Breast epithelium (tissue), 4 donors: ENCODE measurements at places on chromosomes 1 and 21.

DNA sequence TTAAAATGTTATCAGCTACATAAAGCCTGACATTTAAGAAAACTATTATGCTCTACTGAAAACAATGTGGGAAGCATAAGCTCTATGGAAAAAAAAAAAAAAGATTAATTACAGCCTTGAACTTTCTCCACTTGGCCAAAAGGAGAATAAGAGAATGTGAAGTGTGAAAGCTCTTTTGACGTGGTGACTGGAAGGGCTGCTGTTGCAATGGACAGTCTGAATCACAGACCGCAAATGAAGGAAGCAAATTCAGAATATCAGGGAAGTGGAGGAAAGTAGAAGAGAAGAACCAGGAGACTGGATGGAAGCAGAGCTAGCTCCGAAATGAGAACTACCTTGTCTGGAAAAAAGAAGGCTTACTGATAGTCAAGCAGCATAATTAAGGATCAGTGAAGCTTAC lies 106.8 kb downstream of the AK5 start:
- H3K27me3 ChIP-seq: no peaks in the 10 kb centered on the region
- H3K4me1 ChIP-seq: no peaks in the 10 kb centered on the region
- no peaks in the 10 kb centered on the region for H3K36me3 ChIP-seq
- peak overlapping the region; percentile 34 for H3K27ac ChIP-seq

- no peak overlapping the region for H3K27ac ChIP-seq
- no peaks in the 10 kb centered on the region for H3K27me3 ChIP-seq
- H3K4me3 ChIP-seq: no peak overlapping the region
- no peak for DNase-seq
- no peaks in the 10 kb centered on the region for H3K36me3 ChIP-seq
Observed at GRCh38 chr1:33706634-33707255, 157.1 kb upstream of the HMGB4 start.

- H3K27me3 ChIP-seq: no peaks in the 10 kb centered on the region
- DNase-seq: no peak
- H3K4me3 ChIP-seq: no peak overlapping the region
Observed at GRCh38 chr1:238955934-238956333, 430.4 kb upstream of the CHRM3 start.

- H3K27me3 ChIP-seq: no peaks in the 10 kb centered on the region
- DNase-seq: no peak
- no peak overlapping the region for H3K4me3 ChIP-seq
- no peaks in the 10 kb centered on the region for H3K36me3 ChIP-seq
- no peak overlapping the region for H3K27ac ChIP-seq
Observed at GRCh38 chr21:43816611-43817071, 27.3 kb downstream of the RRP1 start.

- H3K27ac ChIP-seq: peak overlapping the region; percentile 98
- H3K27me3 ChIP-seq: no peaks in the 10 kb centered on the region
- H3K4me1 ChIP-seq: peaks cover 16% of the 10 kb centered on the region
- H3K4me3 ChIP-seq: peak overlapping the region; percentile 6
- no peak for DNase-seq
Observed at GRCh38 chr1:234530672-234531071, 51.7 kb upstream of the TARBP1 start.

DNA sequence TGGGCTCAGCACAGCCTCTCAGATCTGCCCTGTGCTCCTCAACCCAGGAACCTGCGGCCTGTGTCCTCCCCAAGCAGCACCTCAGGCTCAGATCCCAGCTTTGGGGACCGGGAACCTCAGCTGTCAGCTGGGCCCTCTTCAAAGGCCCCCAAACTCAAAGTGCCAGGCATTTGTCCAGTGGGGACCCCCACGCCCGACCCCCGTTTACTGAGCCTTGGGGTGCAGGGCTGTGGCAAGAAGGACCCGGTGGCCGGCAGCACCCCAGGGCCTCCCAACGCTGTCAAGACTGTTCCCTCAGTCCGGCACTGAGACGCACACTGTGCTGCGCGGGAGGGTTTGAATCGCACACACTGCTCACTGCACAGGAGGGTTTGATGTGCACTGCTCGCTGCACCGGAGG lies 35.0 kb downstream of the MORN1 start:
- no peaks in the 10 kb centered on the region for H3K27me3 ChIP-seq
- DNase-seq: no peak
- no peak overlapping the region for H3K27ac ChIP-seq

- H3K27ac ChIP-seq: peak overlapping the region; percentile 92
- peaks cover 43% of the 10 kb centered on the region for H3K4me1 ChIP-seq
- H3K4me3 ChIP-seq: peak overlapping the region; percentile 19
- DNase-seq: no peak
- no peaks in the 10 kb centered on the region for H3K27me3 ChIP-seq
Observed at GRCh38 chr1:171220581-171221054, 27.7 kb upstream of the FMO1 start.

GRCh38 chr1:244022311-244022710 lies 28.8 kb upstream of the ZBTB18 start:
- no peak for DNase-seq
- no peaks in the 10 kb centered on the region for H3K4me1 ChIP-seq
- H3K27me3 ChIP-seq: no peaks in the 10 kb centered on the region
- H3K4me3 ChIP-seq: no peak overlapping the region
- no peak overlapping the region for H3K27ac ChIP-seq

DNA sequence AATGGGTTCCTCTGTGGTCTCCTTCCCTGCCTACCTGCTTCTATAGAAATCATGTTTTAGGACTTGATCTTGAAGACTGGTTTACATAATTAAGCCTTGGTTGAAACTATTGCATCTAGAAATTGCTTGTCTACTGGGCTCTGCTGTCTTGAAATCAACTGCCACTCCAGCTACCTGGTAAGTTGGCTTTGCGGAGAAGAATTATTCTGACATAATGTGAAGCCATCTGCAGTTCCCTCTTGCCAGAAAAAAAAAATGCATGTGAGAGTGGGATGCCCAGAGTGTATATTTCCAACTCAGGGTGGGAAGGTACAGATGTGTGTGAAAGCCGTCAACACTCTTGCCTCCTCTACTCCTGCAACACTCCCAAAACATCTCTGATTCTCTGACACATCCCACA lies 27.2 kb downstream of the C8B start:
- H3K27ac ChIP-seq: no peak overlapping the region
- no peaks in the 10 kb centered on the region for H3K27me3 ChIP-seq
- DNase-seq: no peak

- no peak for DNase-seq
- no peaks in the 10 kb centered on the region for H3K4me1 ChIP-seq
- no peaks in the 10 kb centered on the region for H3K36me3 ChIP-seq
- peak overlapping the region; percentile 84 for H3K4me3 ChIP-seq
- no peaks in the 10 kb centered on the region for H3K27me3 ChIP-seq
Observed at GRCh38 chr1:214280386-214281020, 456 bp upstream of the SMYD2 start.
